ENCODE measurements at places on chromosomes 6 and 20.
A peak's percentile ranks its signal among the peaks of the same experiment; 100 is the strongest.

DNA sequence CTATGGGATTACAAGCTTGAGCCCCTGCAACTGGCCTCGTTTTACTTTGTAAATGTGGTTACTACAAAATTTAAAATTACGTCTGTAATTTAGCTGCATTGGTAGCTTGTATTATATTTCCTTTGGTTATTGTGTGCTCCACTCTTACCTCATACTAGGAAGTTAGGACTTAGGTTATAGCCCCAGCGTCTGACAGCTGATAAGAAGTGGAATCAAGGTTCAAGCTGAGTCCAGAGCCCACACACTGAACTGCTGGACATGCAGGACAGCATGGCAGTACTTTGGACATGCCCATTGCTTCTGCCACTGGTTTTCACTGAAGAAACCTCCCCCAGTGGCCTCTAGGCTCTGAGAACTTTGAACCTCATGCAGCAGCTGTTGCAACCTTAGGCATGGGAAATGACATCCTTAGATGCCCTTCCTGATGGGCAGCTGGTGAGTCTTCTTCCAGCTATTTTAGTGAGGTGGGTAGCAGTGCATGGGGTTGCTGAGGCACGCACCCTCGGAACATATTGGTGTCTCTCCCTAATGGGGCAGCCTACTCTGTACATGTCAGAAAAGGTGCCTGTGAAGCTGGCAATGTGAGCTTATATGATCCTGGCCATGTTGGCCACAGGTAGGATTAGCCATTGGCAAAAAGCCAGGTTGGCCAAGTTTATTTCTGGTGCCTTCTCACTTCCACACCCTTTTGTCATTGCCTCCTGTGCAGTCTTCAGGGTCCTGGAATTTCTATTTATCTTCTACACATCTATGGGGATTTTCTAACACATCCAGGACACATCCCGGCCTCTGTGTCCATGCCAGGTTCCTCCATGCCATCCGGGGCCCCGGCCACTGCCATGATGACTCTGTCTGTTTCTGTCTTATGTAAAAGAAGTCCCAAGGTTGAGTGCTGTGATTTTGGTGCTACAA lies 85.3 kb downstream of the CDS2 start:
- no peak for DNase-seq

DNA sequence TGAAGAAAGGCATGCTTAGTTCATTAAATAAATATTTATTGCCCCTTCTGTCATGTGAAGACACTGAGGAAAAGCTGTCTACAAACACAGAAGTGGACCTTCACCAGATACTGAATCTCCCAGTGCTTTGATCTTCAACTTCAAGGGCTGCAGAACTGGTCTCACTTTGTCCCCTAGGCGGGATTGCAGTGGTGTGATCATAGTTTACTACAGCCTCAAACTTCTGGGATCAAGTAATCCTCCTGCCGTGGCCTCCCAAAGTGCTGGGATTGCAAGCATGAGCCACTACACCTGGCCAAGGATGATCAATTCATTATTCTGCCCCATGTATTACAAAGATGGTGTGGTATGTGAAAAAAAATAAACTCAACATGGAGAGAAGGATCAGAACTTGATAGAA lies 496.2 kb upstream of the HS3ST5 start:
- DNase-seq = no peak

GRCh38 chr20:49578436-49578835 lies 10.5 kb upstream of the PTGIS start:
- peak; percentile 11 for DNase-seq

DNA sequence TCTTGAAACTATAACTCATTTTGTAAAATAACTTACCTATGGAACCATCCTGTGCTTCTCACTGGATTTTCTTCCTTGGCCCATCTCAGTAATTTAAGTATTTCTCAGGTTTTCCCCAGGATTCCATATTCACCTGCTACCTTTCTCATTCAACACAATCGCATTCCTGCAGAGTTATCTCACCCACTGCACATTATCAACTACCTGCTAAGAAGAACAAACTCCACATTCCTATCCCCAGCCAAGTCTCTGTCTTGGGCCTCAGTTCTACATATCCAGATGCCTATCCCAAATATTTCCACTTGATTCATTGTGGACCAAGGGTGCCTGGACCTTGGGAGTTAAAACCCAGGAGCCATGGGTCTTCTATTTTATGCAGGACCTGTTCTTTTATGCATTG lies 60.2 kb upstream of the KCNQ5 start:
- DNase-seq = no peak

- DNase-seq = no peak
These were observed 39.6 kb downstream of the TFEB start for GRCh38 chr6:41695825-41696224.

DNA sequence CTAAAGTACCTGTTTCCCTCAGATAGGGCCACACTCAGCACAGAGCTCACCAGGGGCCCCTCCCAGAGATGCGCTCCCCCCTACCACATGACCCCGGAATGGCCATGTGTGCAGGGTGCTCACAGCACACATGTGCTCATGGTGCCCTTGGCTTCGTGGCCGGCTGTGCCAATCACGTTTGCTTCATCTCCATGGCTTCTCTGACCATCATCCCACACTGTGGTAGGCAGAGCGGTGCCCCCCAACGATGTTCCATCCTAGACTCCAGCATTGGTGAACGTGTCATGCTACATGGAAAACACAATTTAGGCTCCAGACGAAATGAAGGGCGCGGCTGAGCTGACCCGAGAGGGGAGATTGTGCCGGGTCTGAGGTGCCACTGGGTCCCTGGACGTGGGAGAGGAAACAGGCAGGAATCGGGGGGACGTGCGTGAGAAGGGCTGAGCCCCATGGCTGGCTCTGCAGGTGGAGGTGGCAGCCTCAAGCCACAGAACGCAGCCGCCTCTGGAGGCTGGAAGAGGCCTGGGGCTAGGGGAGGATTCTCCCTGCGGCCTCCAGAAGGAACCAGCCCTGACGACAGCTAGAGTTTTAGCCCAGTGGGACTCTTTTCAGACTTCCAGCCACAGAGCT lies 126.5 kb downstream of the DLL1 start:
- DNase-seq = no peak

DNA sequence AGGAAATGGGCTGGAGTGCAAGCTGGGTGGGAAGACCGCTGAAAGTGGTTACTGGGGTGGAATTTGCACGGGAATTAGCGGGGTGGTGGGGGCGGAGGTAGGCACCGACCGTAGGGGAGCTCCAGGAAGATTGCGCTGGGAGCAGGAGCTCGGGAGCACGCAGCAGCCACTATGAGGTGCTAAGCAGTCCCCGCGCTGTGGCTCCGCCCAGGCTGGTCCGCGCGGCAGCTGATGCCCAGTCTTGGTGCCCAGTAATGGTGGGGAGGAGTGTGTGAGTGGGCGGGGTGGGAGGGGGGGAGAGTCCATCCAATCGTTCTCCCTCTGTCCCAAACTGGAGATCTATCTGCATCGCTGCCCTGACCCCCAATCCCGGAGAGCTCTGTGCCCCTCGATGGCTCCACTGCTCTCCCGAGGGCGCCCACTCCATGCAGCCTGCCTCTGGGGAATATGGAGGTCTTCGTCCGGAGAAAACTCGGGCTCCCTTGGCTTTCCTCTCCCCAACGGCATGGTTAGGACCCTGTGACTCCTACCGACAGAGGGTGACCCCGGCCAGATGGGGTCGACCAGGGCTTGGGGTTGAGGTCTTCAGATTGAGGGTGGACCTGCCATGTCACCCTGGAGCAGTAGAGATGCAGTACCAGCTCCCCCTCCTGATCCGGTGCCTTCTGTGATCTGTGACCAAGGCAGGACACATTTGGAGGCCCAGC lies 5.3 kb downstream of the TP53TG5 start:
- DNase-seq = no peak

DNA sequence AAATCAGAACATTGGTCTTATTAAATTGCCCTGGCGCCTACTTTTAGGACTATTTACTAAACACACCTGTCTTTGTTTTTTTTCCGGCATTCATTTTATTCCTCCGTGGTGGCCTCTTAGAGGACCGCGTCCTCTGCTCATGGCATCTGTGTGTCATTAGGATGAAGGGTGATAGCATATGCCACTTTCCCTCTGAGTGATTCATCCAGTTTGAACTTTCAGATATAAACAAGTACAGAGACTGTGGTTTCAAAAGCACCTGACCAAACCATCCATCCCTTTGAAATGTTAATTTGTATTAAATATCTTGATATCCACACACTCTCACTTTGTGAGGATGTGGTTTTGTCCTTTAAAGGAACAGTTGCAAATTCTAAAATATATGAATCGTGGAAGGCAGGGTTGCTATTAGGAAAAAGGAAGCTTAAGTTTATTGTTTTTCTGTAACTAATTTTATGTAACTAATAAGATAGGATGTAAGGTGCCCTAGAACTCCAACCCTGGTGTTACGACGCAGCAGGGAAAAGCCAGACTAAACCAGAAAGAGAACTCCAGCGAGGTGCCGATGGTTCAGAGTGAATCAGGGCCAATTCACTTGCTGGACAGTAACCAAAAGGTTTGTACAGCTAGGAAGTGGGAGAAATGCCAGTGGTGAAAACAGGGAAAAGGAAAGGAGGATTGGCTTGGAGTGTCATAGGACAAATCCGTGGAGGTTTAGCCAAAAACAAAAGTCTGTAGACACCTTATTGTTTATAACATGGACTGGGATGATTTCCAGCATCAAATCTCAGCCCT lies 98.7 kb downstream of the SHLD1 start:
- DNase-seq = no peak

GRCh38 chr20:21291026-21291425 lies 12.1 kb upstream of the XRN2 start:
- no peak for DNase-seq

- no peak for DNase-seq
These were observed 87.6 kb downstream of the YTHDF1 start for GRCh38 chr20:63128367-63128766.

DNA sequence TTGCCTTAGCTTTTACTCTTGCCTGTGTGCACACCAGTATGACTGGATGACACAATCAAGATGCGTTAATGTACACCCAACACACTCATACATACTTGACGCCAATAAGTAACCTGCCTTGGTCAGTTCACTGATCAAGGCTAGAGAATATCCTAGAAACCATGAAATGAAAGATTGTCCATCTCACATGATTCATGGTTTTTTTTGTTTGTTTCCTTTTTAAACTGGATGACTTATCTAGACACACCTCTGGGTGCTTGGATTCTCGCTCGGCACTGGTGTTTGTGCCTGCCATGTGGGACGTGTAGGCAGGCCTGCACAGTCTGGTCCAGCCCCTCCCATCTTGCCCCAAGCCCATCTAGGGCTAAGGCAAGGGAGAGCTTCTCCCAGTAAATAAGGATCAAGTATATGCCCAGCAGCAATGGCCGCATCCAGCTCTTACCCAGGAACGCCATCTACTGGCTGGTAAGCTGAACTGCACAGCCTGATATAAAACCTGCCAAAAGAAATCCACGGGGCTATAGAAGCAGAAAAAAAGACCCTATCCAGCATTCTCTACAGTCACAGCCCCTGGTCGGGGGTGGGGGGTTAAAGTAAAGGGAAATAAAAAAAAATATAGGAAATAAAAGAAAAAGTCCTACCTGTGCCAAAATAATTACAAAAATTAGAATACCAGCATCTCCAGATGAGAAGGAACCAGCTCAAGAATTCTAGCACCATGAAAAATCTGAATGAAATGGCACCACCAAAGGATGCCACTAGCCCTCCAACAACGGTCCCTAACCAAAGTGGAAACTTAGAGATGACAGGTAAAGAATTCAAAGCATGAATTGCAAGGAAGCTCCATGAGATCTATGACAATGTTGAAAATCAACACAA lies 73.3 kb downstream of the OTOR start:
- DNase-seq = no peak

GRCh38 chr6:73104921-73105320 lies 120.4 kb downstream of the KHDC1L start:
- no peak for DNase-seq

GRCh38 chr6:168524571-168525001 lies 83.6 kb downstream of the SMOC2 start:
- peak; percentile 72 for DNase-seq

DNA sequence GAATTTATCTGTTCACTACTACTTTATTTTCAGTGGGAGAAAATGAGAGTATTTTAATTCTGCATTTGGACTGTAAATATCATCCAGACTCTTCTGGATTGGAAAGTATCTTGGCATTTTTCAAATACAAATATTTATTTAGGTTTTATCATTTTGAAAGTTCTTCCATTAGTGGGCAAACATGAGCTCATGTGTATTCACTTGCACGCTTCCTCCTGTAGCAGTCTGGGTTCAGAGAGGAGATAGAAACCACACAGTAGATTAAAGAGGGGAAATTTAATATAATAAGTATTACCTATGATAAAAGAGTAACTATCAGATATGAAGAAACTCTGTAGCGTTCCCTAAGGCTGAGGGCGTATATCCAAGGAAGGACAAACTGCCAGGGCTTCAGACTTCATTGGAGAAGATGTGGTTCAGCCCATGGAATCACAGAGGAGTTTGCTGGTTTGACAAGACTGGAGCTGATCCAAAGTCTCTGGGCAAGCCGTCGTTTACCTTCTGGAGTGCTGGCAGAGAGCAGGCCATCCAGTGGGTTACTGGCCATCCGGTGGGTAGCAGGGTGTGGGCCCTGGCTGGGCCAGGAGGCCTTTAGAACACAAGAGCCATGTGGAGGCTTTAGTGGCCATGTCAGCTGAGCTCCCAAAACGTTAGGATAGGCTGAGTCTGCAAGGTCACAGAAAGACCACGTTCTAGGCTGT lies 44.3 kb downstream of the KCNS1 start:
- no peak for DNase-seq

DNA sequence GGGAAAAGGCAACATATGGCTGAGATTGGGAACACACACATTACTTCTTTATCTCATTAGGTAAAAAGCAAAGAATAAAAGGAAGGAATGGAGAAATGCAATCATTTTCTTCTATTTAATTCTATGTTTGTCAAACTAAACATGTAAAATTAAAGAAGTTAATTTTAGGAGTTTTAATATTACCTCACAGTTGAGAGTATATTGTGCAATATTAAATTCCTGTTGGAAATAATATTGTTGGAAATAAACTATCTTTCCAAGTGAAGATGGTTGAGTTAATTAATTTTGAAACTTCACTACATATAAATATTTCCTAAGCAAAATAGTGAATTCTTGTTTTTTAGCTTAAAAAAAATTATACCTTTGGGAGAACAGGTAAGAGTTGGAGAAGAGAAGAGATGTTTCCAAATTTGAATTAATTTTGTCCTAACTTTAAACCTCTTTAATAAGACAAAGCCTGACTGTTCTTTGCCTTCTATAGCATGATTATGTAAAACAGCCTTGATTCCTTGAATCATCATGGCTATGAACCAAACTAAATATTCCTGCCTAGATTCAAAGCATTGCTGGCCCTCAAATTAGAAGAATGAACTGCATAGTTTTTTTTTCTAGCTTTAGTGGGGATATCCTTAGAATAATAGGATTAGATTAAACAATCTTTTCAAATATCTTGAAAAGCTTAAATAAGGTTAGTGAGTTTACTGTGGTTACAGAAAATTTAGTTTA lies 1349.1 kb upstream of the ADGRB3 start:
- DNase-seq = no peak

GRCh38 chr20:62136283-62137091 lies 6.7 kb downstream of the PSMA7 start:
- DNase-seq = peak; percentile 74

DNA sequence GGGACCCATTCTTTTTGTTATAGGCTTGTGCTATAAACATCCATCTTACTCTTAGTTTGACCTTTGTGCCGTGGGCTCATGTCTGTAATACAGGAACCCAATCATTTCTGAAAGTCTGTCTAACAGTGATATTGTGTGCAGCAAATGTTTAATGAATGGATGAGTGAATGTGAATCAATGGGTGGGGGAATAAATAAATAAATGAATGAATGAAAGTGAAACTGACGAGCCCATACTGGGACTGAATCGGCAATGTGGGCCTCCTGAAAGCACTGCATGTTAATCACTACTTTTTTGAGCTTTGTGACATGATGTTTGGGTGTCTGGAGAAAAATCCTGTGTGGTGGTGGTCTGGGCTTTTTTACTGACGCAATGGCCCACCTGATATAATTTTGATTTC lies 175.0 kb downstream of the GMPR start:
- no peak for DNase-seq

Measured in right forelimb (tissue), 1 donor.